Stimulated activated CD8-positive, alpha-beta memory T cell treated with anti-CD3 and anti-CD28 coated beads, Interleukin-12 subunit alpha, Interleukin-12 subunit beta, amount 100 ng/mL, for 4 hours (primary cell): ENCODE measurements at places on chromosomes 11 and 22.

GRCh38 chr11:126165757-126166156, 45.7 kb downstream of the RPUSD4 start:
- DNase-seq, result no peak

GRCh38 chr11:118239509-118240205, 12.5 kb downstream of the MPZL3 start:
- DNase-seq, result no peak

DNA sequence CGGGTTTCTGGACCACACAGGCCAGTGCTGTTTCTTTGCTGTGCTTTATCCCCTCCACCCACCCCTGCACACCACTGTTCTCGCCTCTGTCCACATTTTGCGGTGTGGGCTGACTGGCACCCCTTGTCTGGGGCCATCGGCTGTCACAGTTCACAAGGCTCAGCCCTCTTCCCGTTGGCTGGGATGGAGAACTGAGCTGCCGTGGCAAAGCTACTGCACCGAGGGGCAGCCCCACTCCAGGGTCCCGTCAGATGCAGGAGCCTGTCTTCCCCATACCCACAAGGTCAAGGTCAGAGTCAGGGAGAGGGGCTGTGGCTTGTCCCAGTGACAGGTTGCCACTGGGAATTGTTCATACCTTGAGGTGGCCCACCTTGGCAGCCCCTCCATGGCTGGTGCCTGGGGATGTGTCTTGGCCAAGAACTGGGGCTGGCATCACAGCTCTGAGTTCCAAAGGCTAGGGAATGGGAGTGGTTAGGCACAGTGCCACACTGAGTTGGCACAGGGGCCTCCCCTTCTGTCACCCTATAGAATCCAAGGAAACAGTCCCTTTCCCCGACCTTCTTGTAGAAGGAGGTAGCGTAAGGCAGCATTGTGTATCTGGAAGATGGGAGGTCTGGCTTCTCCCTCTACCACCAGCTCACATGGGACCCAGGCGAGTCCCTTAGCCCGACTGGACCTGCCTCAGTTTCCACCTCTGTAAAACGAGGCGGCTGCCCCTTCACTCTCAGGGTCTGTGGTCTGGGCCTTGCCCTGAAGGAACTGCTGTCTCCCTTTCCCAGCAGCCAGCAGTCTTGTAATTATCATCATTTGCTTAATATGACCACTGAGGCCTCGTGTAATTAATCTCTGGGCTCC, 3.4 kb downstream of the GRK2 start:
- no peak for DNase-seq

- no peak for DNase-seq
These were observed 55.2 kb downstream of the PICALM start for GRCh38 chr11:86013713-86014112.

- no peak for DNase-seq
These were observed 135.9 kb downstream of the FDX1 start for GRCh38 chr11:110565357-110566336.

- DNase-seq, result no peak
These were observed 9.3 kb downstream of the SELENOM start for GRCh38 chr22:31097941-31098631.

DNA sequence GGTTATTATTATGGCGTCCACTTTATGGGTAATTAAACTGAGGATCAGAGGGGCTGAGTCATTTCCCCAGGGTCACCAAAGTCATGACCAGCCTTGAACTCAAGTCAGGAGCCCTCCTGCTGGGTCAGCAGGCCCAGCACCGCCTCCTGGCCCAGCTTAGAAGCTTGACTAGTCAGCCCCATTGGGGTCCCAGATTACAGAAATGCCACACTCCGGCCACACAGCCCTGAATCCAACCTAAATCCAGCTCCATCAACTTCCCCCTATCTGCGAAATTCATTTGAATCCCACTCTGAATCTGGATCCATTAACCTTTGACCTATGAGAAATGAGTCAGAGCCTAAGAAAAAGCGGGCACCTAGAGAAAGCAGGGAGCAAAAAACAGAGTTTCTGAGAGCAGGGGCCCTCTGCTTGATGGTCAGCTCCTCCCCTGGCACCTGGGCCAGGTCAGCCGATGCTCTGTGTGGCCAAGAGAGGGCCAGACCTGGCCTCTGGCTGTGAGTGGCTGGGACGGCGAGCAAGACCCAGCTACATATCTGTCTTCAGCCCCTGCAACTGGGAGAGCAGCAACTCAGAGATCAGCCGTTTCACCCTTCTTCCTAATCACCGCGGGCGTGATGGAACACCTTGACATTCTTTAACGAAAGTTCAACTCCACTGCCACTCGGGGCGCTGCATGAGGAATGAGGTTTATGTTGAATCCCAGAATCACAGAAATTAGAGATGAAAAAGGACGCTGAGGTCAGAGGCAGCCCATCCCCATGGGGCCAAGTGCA, 196.1 kb downstream of the TRIM29 start:
- no peak for DNase-seq

DNA sequence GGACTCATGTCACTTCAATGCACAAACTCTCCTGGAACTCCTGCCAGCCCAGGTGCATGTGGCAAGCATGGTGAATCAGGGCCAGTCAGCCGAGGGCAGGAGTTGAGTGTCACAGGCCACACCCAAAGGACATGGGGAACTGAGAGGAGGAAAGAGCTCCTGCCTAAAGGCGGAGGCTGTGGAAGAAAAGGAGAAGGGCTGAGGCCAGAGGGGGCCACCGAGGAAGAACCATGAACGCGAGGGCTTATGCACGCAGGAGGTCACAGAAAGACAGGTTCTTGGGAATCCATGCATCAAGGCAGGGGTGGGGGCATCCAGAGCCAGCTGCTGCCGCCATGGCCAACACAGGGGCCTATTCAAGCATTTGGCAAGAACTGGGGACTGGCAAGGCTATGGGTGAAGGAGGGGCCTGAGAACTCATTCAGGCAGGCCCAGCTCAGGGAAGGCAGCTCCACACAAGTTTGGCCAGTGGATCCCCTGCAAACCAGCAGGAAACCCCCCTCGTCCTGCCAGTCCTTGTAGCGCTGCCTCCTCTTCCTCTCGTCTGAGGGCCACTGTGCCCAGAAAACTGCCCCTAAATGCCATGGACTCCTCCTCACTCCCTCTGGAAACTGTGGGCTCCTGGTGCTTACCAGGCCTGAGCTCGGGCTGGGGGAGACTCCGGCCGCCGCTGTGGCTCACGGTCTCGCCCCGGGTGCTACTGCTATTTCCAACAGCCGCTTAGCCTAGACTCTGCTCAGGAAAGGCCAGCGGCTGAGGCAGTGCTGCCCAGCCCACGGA, 15.4 kb downstream of the PPM1F start:
- no peak for DNase-seq

GRCh38 chr11:61574611-61575010, 6.3 kb downstream of the SYT7 start:
- DNase-seq, result no peak

DNA sequence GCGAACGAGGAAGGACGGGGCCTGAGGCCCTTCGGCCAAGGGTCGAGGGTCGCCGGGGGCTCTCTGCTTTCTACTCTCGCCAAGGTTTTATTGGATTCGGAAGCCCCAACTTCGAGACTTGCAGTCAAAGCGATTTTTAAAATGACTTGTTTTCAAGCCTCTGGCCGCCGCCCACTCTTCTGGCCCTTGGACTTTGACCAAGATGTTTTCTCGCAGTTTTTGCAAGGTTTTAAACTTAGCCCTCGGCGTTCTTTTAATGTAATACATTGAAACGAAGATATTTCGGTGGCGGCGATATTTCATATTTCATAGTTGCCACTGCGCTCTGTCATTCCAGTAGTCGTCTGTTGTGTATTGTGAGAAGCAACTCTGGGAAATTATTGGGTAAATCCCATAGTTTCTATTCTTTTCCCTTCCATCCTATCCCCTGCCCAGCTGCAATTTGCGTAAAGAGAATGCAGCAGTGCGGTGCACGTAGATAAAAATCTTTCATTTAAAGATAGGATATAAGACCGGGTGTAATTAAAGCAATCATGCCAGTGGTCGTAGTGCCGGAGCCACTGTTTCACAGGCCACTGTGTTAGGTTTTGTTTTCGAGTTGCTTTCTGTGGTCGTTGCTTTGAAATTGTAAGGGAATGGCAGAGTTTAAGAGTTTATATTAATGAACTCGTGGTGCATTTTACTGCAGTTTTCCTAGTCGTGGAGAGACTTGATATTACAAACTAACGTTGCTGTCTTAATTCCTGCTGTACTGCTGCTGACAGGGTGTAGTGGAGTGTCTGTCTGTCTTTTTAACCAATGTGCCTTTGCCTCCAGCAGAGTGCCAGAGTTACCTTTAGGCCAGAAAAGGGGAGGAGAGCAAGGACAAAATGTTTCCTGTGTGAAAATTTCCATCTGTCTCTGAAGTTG, 702 bp downstream of the BIRC2 start:
- DNase-seq, result no peak

- no peak for DNase-seq
These were observed 1.6 kb upstream of the BCR start for GRCh38 chr22:23178512-23179254.

GRCh38 chr11:128796270-128796669, 70.8 kb downstream of the KCNJ1 start:
- no peak for DNase-seq

- no peak for DNase-seq
These were observed 133.0 kb downstream of the RAB38 start for GRCh38 chr11:88042238-88042637.

- DNase-seq, result no peak
These were observed 60.2 kb downstream of the MICAL3 start for GRCh38 chr22:17964156-17964555.

- DNase-seq, result no peak
These were observed 560.9 kb upstream of the ANO5 start for GRCh38 chr11:21631991-21632390.

DNA sequence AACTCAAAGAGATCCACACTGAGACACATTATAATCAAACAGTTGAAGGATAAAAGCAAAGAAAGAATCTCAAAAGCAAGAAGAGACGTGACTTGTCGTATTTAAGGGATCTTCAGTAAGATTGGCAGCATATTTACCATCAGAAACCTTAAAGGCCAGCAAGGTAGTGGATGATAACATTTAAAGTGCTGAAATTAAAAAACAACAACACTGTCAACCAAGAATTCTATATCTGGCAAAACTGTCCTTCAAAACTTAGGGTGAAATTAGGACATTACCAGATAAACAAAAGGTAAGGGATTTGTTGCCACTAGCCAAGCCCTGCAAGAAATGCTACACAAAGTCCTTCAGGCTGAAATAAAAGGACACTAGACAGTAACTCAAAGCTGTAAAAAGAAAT, 11.0 kb upstream of the MUC5B start:
- DNase-seq, result no peak

GRCh38 chr11:74325649-74326645, 14.5 kb upstream of the P4HA3 start:
- DNase-seq, result no peak

- DNase-seq, result peak; percentile 2
These were observed 59.4 kb downstream of the ACER3 start for GRCh38 chr11:76919887-76920746.

- DNase-seq, result no peak
These were observed 14.9 kb downstream of the PPM1F start for GRCh38 chr22:21937821-21938070.

- DNase-seq, result no peak
These were observed 66.2 kb downstream of the MPPED1 start for GRCh38 chr22:43477966-43478365.

DNA sequence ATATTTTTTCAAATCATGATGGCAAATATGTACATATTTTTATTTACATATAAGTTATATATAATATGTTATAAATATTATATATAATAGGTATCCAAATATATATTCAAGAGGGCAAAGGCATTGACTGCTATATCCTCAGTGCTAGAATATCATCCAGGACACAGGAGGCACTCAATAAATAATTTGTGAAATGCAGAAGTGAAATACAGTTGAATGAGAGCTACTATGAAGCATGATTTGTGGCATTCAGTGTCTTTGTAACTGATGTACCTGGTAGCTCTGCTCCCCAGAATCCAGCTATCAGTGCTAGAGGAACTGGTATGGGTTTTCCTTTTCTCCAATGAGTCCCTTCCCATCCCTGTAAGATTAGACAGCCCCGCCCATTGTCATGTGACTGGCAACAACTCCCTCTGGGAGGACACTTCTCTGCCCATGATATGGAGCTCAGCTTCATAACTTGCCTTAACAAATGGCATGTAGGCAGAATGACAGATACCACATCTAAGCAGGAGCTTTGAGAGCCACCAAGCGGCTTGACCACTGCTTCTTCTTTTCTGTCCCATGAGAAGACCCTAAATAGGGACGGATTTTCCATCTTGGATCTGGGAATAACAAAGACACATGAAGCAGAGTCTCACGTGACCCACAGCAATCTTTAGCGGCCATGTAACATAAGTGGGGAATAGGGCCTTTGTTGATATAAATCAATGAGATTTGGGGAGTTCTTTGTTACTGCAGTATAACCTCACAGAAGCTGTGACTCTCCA, 10.2 kb upstream of the CD82 start:
- DNase-seq, result no peak

DNA sequence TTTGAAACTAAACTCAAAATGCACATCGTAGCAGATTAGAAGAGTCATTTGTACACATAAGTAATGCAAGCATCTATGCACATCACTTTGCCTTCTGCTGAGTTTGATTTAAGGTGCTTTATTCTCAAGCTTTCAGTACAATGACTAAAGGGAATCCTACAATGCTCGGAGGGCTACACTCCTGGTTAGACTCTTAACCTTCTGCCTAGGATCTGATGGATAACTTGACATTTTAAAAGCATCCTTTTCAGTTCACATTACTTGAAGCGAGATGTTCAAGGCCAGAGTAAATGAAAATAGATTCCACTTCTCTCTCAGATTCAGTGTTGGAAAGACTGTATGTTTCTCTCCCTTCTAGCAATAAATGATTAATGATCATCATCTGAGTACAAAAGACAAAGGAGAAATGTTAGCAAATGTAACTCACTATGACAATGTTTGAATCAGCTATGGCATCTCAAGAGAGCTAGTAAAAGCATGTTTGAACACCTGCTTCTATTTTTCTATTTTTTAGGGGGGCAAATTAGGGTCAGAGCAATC, 259.2 kb upstream of the ANO3 start:
- DNase-seq, result no peak

- peak; percentile 50 for DNase-seq
These were observed 1.9 kb downstream of the NEAT1 start for GRCh38 chr11:65424205-65425104.

- no peak for DNase-seq
These were observed 26.7 kb downstream of the UPB1 start for GRCh38 chr22:24521791-24522245.

DNA sequence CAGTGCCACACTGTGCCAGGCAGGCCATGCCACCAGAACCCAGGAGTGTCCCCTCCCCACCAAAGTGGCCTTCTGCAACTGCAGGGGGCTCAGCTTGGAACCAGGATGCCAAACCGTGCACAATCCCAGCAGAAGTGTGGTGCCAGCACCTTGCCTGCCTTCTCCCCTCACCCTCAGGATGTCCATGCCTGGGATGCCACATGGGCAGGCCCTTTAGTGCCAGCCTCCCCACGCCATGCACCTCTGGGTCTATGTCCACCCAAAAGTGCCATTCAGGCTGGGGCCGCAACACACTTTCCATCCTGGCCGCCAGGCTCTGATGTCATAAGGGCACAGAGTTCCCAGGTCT, 8.7 kb upstream of the TBC1D22A start:
- DNase-seq, result no peak

GRCh38 chr22:35918456-35918855, 110.2 kb downstream of the RBFOX2 start:
- no peak for DNase-seq
